ENCODE measurements at places on chromosomes 12 and 14. TPM values are rescaled to one million over a fixed set of nuclear protein-coding genes. Genes with fewer than 3 reads are reported as not detected.

- H3K27ac ChIP-seq: no peak overlapping the region
- H3K4me3 ChIP-seq: no peak overlapping the region
- no peaks in the 10 kb centered on the region for H3K27me3 ChIP-seq
- peaks cover 23% of the 10 kb centered on the region for H3K4me1 ChIP-seq
- DNase-seq: peak; percentile 26
- H3K36me3 ChIP-seq: peaks cover 81% of the 10 kb centered on the region
These were observed 152.4 kb upstream of the RTL1 start for GRCh38 chr14:101055776-101056374.

SLCO1B1 gene
- not detected for total RNA-seq

KRT83 gene
- total RNA-seq: not detected

- H3K4me1 ChIP-seq: peaks cover 30% of the 10 kb centered on the region
- no peak overlapping the region for H3K27ac ChIP-seq
- H3K4me3 ChIP-seq: no peak overlapping the region
These were observed 3.2 kb downstream of the OSBPL8 start for GRCh38 chr12:76556368-76556767.

DNA sequence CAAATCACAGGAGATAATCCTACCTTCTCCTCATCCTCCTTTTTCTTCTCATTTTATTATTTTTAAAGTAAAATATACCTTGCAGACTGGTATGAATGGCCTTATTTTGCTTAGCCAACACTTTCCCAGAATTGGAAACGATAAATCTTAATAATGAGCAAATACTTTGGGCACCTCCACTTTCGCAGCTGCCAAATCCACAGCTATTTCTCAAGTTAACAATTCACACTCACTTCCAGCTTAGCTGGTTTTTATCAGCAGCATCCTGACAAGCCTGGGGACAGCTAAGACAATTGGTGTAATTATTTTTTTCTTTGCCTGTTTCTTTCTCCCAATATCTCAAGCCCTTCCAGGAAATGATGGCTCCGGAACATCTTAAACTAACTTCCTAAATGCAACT, 867.5 kb upstream of the TMEM132C start:
- no peak overlapping the region for H3K27ac ChIP-seq
- no peak for DNase-seq
- H3K36me3 ChIP-seq: no peaks in the 10 kb centered on the region
- H3K27me3 ChIP-seq: no peaks in the 10 kb centered on the region
- peaks cover 16% of the 10 kb centered on the region for H3K4me1 ChIP-seq

GLT1D1 gene
- total RNA-seq: not detected

DNA sequence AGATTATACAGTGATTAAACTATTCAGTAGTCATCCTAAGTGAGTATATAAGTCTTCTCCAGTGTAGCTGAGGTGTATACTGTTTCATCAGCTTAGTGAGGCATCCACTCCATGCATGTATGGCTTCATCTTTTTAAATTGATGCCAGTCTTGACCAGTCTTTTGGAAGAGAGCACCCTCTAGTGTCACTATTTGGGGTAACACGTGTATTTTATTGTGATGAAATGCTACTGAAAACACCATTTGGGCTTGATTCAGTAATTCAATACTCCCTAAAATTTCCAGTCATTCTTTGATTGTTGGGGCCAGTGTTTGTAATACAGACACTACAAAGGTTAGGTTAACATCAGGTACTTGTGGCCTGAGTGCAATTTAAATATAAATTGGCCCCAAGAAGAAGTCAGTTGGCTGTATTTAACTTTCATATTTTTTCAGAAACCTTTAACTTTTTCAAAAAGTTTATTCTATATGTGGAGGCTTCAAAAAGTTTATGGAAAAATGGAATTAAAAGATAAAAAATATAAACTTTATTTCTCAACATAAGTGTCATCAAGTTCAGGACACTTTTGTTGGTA, 35.3 kb downstream of the MIPOL1 start:
- H3K27ac ChIP-seq: no peak overlapping the region
- no peaks in the 10 kb centered on the region for H3K27me3 ChIP-seq
- H3K4me3 ChIP-seq: no peak overlapping the region

DNA sequence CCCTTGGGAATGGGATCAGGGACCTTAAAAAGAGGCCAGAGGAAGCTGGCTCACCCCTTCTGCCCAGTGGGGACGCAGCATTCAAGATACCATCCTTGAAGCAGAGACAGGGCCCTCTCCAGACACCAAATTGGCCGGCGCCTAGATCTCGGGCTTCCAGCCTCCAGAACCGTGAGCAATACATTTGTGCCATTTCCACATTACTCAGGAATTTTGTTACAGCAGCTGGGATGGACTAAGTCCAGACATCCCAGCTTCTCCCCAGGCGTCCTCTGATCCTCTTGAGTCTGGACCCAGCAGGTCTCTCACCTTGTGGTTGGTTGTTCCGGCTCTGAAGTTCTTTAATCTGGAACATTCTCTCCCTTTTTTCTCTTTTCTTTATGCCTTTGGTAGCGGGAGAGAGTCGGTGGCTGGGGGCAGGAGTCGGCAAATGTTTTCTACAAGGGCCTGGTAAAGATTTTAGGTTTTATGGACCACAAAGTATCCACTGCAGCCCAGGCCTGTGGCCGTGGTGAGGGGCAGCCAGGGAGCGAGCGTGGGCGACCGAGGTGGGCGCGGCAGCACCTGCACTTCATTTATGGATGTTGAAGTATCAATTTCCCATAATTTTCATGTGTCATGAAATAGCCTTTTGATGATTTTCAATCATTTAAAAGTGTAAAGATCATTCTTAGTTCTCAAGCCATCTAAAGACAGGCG, 4.8 kb downstream of the CEP170B start:
- peaks cover 5% of the 10 kb centered on the region for H3K36me3 ChIP-seq
- peak; percentile 81 for DNase-seq
- H3K4me1 ChIP-seq: peaks cover 20% of the 10 kb centered on the region
- no peaks in the 10 kb centered on the region for H3K27me3 ChIP-seq
- H3K27ac ChIP-seq: no peak overlapping the region

- H3K27ac ChIP-seq: no peak overlapping the region
- H3K27me3 ChIP-seq: no peaks in the 10 kb centered on the region
- no peak overlapping the region for H3K4me3 ChIP-seq
- H3K4me1 ChIP-seq: no peaks in the 10 kb centered on the region
- DNase-seq: no peak
- no peaks in the 10 kb centered on the region for H3K36me3 ChIP-seq
These were observed 376.0 kb upstream of the LRFN5 start for GRCh38 chr14:41230683-41231082.

TBC1D30 gene
- 0.72 TPM for total RNA-seq

DNA sequence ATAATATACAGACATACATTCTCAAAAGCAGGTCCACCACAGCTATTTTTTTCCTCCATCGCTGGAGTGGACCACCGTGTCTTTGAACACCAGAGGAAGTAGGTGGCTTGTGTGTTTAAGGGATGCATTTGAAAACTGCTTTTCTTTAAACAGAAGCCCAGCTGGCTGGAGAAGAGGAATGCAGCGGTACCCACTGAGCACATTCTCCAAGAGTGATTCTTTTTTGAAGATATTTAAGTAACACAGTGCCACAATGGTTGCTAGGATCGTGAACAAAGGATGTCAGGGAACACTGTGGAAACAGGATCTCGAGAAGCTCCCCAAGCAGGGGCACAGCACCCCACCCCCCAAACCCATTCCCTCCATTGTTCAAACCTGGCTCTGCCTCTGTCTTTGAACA, 286.6 kb upstream of the PWP1 start:
- H3K4me3 ChIP-seq: no peak overlapping the region
- H3K36me3 ChIP-seq: no peaks in the 10 kb centered on the region
- no peak overlapping the region for H3K27ac ChIP-seq

DNA sequence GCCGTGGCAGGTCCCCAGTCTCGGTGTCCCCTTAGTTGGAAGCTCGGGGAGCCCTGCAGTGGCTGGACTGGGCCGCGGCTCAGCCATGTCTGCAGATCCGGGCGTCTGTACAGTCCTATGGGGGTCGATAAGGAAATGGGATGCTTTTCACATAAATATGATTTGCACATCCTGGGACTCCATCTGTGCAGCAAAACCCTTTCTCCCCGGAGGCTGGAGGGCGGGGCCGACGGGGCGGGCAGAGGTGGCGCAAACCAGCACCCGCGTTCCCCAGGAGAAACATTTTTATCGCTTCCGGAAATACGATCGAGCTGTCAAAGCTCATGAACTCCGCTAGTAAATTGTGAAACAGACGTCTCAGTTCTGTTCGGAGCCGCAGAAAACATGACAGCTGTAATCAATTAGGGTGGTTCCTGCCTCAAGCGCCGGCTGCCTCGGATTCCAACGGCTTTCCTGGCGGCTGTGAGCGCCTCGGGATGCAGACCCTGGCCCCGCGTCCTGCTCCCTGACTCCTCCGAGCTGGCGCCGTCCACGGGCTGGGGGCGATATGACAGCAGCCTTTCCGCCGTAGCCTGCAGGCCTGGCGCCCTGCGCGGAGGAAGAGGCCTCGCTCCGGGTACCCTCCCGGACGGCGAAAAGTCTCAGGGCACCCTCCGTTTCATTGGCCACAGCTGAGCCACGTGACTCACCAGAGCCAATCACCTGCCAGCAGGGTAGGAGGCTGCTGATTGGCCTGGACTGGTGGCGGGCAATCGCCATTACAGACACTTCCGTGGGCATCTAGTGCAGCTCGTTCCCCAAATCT, 23.0 kb downstream of the DIO3 start:
- H3K36me3 ChIP-seq: no peaks in the 10 kb centered on the region
- no peak overlapping the region for H3K27ac ChIP-seq
- peak overlapping the region; percentile 24 for H3K4me3 ChIP-seq
- H3K4me1 ChIP-seq: no peaks in the 10 kb centered on the region
- peak; percentile 91 for DNase-seq

PSEN1 gene
- total RNA-seq: 79.6 TPM

GRCh38 chr12:52380271-52380694, 5.2 kb downstream of the KRT84 start:
- H3K27ac ChIP-seq: no peak overlapping the region
- no peak overlapping the region for H3K4me3 ChIP-seq
- no peaks in the 10 kb centered on the region for H3K4me1 ChIP-seq
- peaks cover 45% of the 10 kb centered on the region for H3K27me3 ChIP-seq
- peak; percentile 90 for DNase-seq

GRCh38 chr12:23618718-23619117, 330.8 kb downstream of the SOX5 start:
- H3K36me3 ChIP-seq: no peaks in the 10 kb centered on the region
- DNase-seq: no peak
- no peak overlapping the region for H3K4me3 ChIP-seq
- H3K4me1 ChIP-seq: no peaks in the 10 kb centered on the region

LMO3 gene
- 3.2 TPM for total RNA-seq

DNA sequence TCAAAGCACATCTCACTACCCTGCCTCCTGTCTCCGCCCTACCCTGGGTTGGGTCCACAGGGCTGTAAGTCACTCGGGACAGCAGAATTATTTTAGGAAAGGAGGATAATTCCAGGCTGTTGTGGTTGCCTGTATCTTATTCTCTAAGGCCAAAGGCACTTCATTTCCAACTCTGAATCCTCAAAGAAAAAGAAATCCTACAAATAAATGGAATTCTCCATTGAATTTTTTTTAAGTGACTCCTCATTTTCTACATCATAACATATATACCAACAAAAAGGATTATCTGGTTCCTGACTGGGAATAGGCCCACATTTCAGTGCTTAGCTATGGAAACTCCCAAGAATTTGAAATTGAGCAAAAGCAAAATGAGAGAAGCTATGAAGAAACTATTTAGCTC, 186.4 kb downstream of the ITPR2 start:
- peak overlapping the region; percentile 27 for H3K27ac ChIP-seq
- H3K4me1 ChIP-seq: peaks cover 26% of the 10 kb centered on the region
- H3K27me3 ChIP-seq: no peaks in the 10 kb centered on the region
- H3K4me3 ChIP-seq: no peak overlapping the region
- no peak for DNase-seq

C12orf54 gene
- total RNA-seq: not detected

DNA sequence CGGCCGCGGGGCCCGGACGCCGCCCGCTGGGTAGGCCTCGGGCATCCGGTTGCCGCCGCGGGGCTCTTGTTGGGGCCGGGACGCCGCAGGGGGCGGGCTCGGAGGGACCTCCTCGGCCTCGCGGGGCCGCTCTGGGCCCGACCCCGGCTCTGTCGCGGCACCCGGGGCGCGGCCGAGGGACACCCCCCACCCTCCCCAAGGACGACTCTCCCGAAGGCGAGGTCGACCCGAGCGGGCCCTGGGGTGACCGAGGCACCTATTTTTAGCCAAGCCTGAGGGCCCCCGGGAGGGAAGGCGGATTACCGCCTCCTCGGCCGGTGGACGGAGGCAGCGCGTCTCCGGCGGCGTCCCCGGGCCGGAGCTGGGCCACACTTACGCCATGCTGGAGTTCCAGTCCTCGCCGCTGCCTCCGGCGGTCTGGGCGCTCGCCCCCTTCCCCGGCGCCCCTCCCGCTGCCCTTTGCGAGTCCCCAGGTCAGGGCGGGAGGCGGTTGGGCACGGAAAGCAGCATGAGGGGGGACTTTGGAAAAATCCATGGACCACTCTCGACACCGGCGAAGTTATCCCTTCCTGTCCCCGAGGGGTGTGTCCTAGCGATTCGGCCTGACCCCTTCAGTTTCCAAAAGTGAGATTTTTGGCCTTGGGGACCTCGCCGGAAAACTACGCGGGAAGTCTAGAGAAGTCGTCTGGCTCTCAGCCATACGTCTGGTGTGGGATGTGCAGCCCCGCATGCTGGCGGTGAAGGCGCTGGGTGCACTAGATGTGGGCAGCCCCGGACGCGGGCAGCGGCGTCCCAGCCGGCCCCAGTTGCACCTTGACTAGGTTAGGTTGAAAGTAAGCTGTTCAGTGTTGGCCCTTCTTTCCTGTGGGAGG, 699 bp downstream of the KTN1 start:
- H3K27ac ChIP-seq: peak overlapping the region; percentile 30
- H3K4me3 ChIP-seq: peak overlapping the region; percentile 88
- H3K4me1 ChIP-seq: peaks cover 33% of the 10 kb centered on the region
- peak; percentile 88 for DNase-seq
- no peaks in the 10 kb centered on the region for H3K36me3 ChIP-seq

PMCH gene
- not detected for total RNA-seq

- H3K36me3 ChIP-seq: no peaks in the 10 kb centered on the region
- no peak overlapping the region for H3K4me3 ChIP-seq
- H3K4me1 ChIP-seq: no peaks in the 10 kb centered on the region
- no peaks in the 10 kb centered on the region for H3K27me3 ChIP-seq
- no peak overlapping the region for H3K27ac ChIP-seq
These were observed 188.8 kb upstream of the LMNTD1 start for GRCh38 chr12:25741917-25742316.

DNA sequence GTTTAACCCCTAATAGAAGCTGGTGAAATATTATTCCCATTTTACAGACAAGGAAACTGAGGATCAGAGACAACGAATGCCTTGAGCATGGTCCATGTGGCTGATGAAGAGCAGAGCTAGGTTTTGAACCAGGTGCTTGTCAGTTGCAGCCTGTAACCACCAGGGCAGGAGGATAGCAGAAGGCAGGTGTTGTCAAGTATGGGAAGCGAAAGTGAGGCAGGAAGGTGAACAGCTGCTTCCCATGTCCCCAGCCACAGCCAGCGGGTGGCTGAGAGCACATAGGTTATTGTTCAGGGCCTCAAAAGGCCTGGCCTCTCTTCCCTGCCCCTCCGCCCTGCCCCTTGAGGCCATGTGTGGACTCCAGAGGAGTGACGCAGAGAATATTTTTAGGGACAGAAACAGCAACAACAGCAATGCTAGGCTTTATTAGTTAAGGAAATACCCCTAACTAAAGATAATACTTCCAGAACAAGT, 39.6 kb downstream of the IQSEC3 start:
- no peaks in the 10 kb centered on the region for H3K36me3 ChIP-seq
- no peak overlapping the region for H3K4me3 ChIP-seq
- DNase-seq: no peak
- no peak overlapping the region for H3K27ac ChIP-seq
- H3K27me3 ChIP-seq: peaks cover 33% of the 10 kb centered on the region

Data from osteoblast (primary cell).